ENCODE measurements at places on chromosomes 11 and 22.

GRCh38 chr11:115922876-115923275, 418.7 kb upstream of the CADM1 start:
- DNase-seq, result no peak

GRCh38 chr11:24312464-24313238, 184.2 kb upstream of the LUZP2 start:
- DNase-seq, result no peak

DNA sequence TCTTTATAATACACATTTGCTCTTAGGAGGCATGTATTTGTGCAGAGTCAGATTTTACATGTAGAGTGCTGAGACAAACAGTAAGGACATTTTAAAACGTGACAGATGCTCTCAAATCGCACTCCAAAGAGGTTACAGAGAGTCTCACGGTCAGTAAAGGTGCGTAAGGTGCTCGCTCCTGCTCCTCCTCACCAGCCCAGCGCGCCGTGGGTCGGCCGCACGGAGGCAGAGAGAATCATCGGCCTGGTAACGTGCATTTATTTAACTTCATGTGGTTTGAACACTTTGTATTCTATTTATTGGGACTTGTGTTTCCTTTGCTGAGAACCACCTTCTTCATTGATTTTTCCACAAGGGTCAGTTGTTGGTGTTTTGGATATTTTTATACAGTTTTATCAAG, 900.1 kb downstream of the BRD1 start:
- DNase-seq, result no peak

DNA sequence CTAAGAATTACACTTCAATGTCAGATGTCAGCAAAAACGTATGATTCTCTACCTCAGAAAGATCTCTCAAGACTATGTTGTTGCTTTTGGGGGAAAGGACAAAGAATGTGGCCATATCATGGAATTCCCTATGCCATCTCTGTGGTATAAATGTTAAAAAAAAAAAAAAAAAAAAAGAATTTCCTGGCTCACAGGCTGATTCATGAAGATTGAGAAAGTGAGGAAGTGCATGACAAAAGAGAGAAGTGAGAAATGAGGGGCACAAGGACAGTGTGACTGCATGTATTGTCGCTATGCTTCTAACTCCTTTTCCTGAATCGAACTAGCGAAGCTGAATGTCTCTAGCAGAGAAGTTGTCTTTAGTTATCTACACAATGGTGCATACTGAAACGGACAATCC, 80.6 kb upstream of the CARD18 start:
- peak; percentile 95 for DNase-seq

DNA sequence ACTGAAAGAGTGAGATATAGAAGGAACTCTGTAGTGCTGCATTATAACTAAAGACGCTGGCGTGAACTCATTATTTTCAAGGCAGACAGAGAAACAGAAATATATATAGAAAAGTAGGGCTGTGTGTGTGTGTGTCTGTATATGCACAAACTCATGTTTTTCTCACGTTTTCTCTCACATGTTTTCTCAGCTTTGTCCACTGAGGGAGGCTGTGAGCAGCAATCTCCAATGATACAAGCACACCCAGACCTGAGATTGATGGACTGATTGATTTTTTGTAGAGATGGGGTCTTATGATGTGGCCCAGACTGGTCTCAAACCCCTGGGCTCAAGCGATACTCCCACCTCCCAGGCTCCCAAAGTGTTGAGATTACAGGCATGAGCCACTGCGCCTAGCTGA, 122.5 kb downstream of the SERGEF start:
- no peak for DNase-seq

DNA sequence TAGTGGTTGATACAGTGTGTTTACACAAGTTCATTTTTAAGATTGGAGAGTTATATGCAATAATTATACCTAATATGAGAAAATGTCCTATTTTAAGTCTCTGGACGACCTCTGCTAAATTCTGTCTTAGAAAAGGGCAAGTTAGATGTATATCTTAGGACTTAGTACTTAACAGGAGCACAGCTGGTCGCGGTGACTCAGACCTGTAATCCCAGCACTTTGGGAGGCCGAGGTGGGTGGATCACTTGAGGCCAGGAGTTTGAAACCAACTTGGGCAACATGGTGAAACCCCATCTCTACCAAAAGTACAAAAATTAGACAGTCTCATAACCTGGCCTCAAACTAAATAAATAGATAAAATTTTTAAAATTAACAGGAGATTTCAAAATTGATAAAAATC, 27.2 kb downstream of the BSX start:
- no peak for DNase-seq
